LoVo (cell line): ENCODE measurements at places on chromosomes 2 and 18.

GRCh38 chr2:104874230-104874629, 20.3 kb downstream of the POU3F3 start:
- no peak for DNase-seq

- no peak for DNase-seq
These were observed 393.0 kb upstream of the SALL3 start for GRCh38 chr18:78586586-78586985.

DNA sequence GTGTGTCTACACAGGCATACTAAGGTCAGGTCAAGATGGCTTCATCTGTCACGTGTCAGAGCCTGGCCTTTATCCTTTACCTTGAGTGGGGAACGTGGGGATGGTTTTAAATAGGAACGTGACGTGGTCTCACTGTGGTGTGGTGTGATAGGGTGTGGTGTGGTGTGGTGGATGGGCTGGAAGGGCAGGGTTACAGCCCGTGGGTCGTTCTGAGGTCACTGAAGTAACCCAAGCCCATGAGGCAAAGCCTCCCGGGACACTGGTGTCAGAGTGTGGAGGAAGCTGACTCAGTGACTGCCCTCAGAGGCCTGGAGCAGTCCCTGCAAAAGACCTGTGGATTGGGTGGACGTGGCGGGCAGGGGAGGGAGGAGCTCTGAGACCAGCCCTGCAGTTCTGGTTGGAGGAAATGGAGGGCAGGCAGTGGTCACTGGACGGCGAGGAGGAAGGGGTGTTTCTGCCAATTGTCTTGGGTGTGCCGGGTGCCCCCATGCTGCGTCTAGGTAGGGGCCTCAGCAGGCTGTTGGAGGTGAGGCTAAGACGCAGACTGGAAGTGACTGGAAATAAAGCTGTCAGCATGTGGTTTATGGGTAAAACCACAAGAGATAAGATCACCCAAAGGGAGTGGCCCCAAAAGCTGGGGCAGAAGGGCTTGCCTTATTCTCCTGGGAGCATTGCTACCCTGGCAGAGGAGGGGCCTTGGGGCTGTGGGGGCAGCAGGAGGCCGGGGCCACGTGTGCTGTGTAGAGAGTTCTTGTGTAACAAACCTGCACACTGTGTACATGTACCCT, 84.8 kb downstream of the SH3RF3 start:
- peak; percentile 83 for DNase-seq

GRCh38 chr2:234405462-234405861, 91.4 kb downstream of the ARL4C start:
- DNase-seq = no peak

- no peak for DNase-seq
These were observed 123.3 kb downstream of the SETBP1 start for GRCh38 chr18:44804033-44804432.

GRCh38 chr2:240857039-240858008, 11.3 kb upstream of the AGXT start:
- no peak for DNase-seq

GRCh38 chr2:196586511-196586991, 53.0 kb upstream of the CCDC150 start:
- peak; percentile 54 for DNase-seq

GRCh38 chr18:49742316-49743116, 70.8 kb downstream of the ACAA2 start:
- no peak for DNase-seq

GRCh38 chr18:79518683-79519128, 123.0 kb downstream of the NFATC1 start:
- no peak for DNase-seq

GRCh38 chr2:109131777-109132176, 2.8 kb downstream of the SH3RF3 start:
- DNase-seq = no peak

DNA sequence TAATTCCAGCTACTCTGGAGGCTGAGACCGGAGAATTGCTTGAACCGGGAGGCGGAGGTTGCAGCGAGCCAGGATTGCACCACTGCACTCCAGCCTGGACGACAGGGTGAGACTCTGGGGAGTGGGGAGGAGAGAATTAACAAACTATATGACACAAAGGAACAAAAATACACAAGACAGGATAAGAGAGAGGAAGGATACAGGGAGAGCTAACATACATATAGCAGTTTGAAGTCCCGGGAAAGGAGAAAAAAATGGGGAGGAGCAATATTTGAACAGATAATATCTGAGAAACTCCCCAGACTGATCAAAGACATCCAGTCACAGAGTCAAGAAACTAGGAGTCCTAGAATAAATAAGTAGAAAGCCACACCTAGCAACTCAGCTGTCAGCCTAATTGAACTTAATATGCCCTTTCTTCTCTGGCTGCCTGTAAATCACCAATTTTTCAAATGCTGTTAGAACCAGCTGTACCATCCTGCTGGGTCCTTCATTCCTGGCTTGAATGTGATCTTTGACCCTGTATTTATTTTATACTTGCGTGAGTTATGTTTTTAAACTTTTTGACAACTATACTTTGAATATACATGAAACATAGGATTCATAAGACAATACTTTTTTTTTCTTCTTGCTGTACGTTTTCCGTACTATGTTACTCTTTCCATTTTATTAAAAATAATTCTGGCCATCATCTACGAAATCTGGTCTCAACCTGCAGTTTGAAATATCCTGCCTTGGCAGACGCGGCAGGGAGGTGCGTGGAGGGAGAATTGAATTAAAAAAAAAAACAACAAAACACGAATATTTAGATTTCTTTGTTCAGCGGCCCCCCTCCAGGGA, 876 bp upstream of the CYP27A1 start:
- no peak for DNase-seq
